Brain microvascular endothelial cell (primary cell): ENCODE measurements at places on chromosomes 3 and 15.

DNA sequence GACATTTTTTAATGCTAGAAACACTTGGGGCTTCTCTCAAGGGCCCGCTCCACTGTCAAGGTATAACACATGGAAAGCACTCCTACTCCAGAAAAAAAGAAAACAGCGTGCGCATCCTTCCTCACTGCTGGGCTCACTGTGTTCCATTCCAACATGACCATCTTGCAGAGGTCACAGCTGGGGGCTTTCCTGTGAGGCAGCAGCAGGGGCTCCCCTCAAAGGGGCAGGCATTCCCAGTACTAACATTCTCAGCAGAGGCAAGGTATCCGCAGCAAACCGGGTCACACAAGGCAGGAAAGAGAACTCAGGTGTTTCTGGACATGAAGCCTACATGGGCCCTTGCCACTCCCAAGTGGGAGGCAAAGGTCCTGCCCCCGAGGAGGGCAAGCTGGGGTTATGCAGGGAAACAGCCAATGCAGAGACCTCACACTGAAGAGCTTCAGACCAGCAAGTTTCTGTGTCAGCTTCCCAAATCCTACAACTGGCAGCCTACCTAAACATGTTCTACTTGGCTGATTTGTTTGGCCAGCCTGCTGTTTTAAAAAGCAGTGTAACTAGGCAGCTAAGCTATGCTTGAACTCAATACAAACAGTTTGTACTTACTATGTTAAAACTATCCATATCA, 6.4 kb downstream of the BDH1 start:
- no peak for DNase-seq

- no peak for DNase-seq
Observed at GRCh38 chr3:11035757-11036505, 43.4 kb downstream of the SLC6A1 start.

- DNase-seq: peak; percentile 13
Observed at GRCh38 chr3:50587373-50587772, 18.1 kb downstream of the HEMK1 start.

DNA sequence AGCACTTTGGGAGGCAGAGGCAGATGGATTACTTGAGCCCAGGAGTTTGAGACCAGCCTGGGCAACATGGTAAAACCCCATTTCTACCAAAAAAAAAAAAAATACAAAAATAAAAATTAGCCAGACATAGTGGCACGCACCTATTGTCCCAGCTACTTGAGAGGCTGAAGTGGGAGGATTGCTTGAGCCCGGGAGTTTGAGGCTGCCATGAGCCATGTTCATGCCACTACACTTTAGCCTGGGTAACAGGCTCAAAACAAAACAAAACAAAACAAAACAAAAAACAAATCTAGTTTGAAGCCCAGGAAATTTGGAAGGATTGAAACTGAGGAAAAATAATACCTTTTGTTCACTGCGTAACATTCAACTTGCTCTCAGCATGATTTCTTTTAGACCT, 16.6 kb downstream of the TMOD3 start:
- DNase-seq: peak; percentile 22

GRCh38 chr3:59502806-59503205, 453.0 kb upstream of the CFAP20DC start:
- peak; percentile 86 for DNase-seq

DNA sequence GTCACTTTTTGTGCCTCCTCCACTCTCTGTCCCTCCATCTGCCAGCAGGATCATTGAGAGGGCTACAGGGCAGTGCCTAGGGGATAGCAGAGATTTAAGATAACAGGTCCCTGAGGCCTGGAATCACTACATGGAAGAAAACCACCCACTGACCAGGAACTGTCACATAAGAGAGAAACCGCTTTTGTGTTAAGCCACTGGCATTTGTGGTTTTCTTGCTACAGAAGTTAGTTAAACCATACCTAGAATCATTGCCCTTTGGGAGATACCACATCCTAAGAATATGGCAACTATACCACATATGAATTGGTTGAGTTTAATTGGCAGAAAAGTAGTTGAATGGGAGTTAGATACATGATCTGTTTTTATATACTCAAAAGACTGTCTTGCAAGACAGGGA, 112.8 kb upstream of the LPP start:
- no peak for DNase-seq

DNA sequence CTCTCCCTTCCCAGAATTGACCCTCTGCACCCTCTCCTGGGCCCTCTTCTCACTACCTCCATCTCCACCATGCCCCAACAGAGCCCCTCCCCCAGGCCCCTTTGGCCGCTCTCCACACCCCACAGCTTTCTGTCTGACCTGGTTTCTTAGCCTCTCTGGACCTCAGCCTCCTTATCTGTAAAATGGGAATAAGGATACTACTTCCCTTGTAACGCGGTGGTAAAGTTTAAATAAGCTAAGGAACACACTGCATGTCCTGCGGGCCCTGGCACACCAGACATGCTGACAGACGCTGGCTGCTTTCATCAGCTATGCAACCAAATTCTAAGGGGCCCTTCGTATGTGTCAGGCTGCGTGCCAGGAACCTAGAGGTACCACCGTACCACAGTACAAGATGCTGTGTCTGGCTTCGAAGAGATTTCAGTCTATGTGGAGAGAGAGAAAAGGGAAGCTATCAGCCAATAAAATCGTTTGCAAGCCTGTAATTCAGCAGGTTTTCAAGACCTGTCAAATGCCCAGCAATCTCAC, 777 bp upstream of the SLC51A start:
- no peak for DNase-seq

GRCh38 chr3:27216295-27216855, 152.8 kb downstream of the NEK10 start:
- no peak for DNase-seq

- no peak for DNase-seq
Observed at GRCh38 chr3:194489736-194490612, 3.2 kb upstream of the ATP13A3 start.

DNA sequence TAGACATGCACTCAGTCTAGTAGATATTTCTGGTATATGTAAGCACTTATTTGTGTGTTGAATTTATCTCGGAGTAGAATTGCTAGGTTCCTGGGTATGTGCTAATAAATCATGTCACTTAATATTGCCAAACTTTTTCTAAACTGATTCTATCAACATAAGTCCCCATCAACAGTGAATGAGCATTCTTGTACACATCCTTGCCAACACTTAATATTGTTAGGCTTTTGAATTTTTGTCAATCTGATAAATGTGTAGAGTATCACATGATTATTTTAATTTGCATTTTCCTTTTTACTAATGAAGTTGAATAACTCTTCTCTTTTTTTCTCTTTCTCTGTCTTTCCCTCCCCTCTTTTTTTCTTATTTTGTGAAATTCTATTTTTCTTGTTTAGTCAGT, 33.3 kb upstream of the CEMIP start:
- DNase-seq: no peak

- no peak for DNase-seq
Observed at GRCh38 chr3:122443090-122443489, 27.2 kb upstream of the WDR5B start.

DNA sequence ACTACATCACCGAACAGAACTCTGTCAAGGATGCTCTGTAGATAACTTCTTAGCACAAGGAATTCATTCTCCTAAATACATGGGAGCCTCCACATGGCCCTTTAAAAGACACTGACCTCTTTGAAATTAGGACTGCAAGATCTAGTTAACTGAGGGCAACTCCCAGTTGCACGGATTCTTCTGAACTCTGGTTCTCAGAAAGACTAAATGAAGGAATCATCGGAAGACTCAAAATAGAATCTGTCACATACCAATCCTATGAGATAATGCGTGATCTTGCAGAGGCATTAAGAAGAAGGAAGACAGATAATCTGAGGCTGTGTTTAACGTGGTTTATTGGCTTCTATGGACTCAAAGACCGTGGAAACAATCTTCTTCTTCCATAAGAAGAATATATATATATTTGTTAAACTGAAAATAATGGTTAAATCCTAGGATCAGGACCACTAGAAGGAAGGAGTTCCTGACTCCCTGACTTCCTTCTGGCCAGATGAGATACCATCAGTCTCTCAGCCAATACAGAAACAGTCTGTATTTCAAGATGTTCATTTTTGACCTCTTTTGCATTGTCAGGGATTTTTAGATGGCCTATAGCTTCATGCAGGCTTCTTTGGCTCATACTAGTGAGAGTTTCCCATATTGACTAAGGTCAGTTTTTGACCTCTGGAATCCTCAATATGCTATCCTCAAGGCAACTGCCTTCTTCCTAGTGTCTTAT, 33.9 kb upstream of the TBC1D23 start:
- DNase-seq: peak; percentile 28

GRCh38 chr3:183254487-183255347, 1.7 kb downstream of the B3GNT5 start:
- no peak for DNase-seq

GRCh38 chr15:76987896-76988860, 6.7 kb upstream of the PSTPIP1 start:
- DNase-seq: no peak

GRCh38 chr3:15501126-15501525, 20.4 kb downstream of the COLQ start:
- DNase-seq: no peak

GRCh38 chr3:71051893-71052687, 531.4 kb downstream of the FOXP1 start:
- no peak for DNase-seq

DNA sequence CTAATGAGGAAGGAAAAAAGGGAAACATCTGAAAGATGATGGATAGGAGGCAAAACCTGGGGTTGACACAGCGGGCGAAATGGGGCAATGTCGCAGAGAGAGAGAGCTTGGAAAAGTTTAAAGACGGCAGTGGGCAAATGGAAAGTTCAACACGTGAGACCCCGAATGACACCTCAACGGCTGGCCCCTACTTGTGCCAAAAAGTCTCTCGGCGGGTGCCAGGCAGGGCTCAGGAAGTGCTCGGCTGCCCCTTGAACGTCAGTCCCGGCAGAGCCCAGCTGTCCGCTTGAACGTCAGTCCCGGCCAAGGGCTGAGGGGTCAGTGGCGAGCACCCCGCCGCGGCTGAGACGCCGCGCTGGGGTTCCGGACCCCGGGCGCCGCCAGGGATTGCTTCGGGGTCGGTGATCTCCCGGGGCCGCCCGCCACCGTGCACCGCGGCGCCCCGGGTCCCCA, 658 bp downstream of the EOGT start:
- peak; percentile 25 for DNase-seq

GRCh38 chr3:23648326-23648995, 157.3 kb upstream of the UBE2E1 start:
- no peak for DNase-seq

DNA sequence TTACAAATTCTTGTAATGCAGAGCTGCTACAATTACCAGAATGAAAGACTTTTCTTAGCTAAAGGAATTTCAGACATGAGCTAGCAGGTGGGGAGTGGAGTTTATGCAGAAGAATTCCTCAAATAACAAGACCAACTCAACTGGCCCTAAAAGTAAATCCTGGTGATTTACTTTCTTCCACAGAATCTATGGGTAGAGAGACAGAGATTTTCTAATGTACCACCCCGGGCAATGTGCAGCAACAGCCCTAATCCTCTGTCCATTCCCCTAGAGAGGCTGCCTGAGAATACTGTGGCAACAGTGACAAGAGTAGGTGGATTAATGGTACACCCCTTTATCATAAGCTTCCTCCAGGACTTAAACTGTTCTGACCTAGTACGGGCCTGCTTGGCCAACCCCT, 55.2 kb downstream of the AQR start:
- DNase-seq: no peak
